ENCODE measurements at places on chromosomes 4 and X.

- no peak for DNase-seq
Measured at GRCh38 chr4:100026066-100026465, 76.0 kb upstream of the H2AZ1 start.

GRCh38 chrX:73215246-73215645 is 595 bp upstream of the NAP1L2 start:
- no peak for DNase-seq

GRCh38 chr4:184344899-184345572 is 127.4 kb upstream of the ENPP6 start:
- no peak for DNase-seq

DNA sequence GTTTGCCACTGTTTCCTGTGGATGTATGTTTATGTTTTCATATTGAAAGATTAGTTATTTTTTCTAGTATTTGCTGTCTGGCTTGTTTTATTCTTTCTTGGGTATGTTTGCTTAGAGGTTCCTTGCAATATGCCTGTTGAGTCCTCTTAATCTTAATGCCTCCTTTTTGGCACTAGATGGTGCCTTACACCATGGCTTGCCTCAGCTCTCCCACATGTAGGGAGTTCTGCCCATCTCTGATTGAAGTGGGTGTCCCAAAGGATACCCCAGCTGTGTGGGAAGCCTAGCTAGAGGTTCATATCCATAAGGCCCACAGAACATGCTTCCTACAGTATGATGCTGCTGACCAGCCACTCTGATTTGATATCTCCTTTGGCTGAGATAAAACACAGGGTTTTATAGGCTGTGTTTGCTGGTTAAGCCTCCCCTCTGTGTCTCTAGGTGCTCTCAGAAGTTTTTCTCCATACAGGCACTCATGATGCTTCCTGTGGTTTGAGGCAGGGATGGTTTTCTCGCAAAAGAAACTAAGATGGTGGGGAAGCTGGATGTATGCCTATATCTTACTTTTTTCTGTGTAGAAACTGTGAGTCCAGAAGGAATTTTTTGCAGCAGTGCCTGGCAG is 162.4 kb downstream of the ASB9 start:
- DNase-seq, result no peak

DNA sequence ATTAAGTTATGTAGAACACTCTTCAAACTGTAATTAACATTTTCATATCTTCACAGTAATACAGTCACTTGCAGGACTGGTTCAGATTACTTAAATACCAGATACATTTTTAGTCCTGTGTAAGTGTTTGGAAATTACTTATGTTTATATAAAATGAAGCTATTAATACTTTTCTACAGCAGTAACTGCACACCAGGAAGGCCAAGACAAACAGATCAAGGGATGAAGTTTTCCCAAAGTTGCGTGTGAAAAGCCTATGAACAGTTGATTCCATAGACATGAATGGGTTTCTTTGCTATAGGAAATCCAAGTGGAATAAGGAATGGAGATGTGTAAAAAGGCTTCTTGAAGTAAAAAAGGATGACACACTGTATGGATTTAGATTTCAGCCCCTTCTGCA is 28.9 kb upstream of the DRP2 start:
- DNase-seq, result no peak

- DNase-seq, result no peak
Measured at GRCh38 chr4:110795971-110796370, 173.1 kb upstream of the PITX2 start.

- DNase-seq, result no peak
Measured at GRCh38 chr4:167943872-167944505, 148.3 kb upstream of the ANXA10 start.

DNA sequence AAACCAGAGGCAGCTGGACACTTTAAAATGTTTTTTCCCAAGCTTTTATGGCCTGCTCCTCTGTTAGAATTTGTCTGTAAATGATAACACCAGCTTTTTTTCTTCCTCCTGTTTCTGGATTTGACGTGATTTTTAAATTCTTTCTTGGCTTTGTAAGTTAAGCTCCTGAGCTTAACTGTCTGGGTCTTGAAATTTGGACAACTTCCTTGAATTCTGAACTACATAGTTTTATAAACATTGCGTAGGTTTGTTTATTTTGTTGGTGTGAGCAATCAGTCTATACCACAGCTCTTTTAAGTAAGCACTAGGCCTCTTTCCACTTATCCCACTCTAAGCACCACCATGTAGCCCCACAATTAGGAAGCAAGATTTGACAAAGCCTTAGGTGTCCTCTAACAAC is 144.4 kb upstream of the GUCY1A1 start:
- no peak for DNase-seq

GRCh38 chrX:10714531-10714930 is 94.1 kb upstream of the MID1 start:
- DNase-seq, result no peak

Data from globus pallidus (tissue), 1 donor.